Fibroblast of lung (primary cell): ENCODE measurements at places on chromosomes 6 and 20.
A peak's percentile ranks its signal among the peaks of the same experiment; 100 is the strongest.

- DNase-seq = peak; percentile 90
Observed at GRCh38 chr20:6519556-6519955, 247.9 kb upstream of the BMP2 start.

DNA sequence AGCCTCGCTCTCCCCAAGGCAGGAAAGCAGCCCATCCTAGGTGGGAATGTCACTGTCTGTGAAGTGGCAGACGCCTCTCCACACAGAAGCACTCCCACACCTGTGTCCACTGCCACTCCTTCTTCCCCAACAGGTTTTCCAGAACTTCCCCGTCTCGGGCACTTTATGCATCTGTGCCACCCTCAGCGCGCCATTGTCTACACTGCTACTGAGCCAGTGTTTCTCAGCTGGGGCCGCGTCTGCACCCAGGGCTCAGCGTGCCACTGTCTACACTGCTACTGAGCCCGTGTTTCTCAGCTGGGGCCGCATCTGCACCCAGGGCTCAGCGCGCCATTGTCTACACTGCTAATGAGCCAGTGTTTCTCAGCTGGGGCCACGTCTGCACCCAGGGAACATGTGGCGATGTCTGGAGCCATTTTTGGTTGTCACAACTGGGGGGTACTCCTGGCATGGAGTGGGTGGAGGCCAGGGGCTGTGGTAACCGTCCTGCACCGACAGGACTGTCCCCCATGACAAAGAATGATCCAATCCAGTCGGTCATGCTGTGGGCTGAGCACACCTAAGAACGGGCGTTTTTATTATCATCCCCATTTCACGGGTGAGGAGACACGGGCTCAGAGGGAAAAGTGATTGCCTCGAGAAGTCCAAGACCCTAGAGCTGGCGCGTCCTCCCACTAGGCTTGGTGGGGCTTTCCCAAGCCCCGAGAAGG lies 41.7 kb upstream of the ZBP1 start:
- DNase-seq = no peak

DNA sequence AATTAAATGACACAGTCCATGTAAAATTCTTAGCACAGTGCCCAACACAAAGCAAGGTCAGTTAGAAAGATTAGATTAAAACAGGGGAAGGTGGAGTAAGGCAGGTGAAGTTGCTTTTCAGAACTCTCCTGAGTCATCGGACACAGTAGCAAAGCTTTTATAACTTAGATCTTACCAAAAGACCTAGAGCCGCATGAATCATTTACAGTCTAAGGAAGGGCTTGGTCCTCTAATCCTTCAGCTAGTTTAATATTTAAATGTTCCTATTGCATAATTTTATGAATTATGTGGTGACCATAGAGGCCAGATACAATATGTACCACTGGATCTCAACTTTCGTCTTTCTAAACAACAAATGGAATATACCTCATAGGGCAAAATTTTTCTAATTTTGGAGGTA lies 202.1 kb upstream of the SNX9 start:
- DNase-seq = peak; percentile 14

- DNase-seq = peak; percentile 1
Observed at GRCh38 chr6:168526841-168527281, 85.9 kb downstream of the SMOC2 start.

GRCh38 chr6:17102258-17102870 lies 514 bp downstream of the STMND1 start:
- DNase-seq = no peak

- DNase-seq = no peak
Observed at GRCh38 chr6:6740595-6740994, 152.1 kb downstream of the LY86 start.

GRCh38 chr6:34570066-34570833 lies 14.1 kb upstream of the SPDEF start:
- no peak for DNase-seq

DNA sequence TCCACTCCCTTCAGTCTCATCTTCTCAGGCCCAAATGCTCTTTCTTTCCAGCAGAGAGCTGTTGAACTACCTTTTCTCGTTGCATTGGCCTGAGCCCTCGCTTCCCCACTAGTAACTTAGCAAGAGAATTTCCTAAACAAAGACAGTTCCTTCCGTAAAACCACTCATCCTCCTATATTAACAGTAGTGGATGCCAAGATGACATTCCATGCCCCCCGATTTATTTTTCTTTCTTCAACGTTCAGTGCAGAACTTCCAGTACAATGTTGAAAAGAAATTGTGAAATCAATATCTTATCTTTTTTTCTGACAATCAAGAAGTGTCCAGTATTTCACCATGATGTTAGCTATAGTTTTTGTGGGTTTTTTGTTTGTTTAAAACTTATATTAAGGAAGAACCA lies 45.8 kb downstream of the SOX4 start:
- no peak for DNase-seq

- peak; percentile 40 for DNase-seq
Observed at GRCh38 chr6:89667872-89668556, 29.5 kb upstream of the LYRM2 start.

DNA sequence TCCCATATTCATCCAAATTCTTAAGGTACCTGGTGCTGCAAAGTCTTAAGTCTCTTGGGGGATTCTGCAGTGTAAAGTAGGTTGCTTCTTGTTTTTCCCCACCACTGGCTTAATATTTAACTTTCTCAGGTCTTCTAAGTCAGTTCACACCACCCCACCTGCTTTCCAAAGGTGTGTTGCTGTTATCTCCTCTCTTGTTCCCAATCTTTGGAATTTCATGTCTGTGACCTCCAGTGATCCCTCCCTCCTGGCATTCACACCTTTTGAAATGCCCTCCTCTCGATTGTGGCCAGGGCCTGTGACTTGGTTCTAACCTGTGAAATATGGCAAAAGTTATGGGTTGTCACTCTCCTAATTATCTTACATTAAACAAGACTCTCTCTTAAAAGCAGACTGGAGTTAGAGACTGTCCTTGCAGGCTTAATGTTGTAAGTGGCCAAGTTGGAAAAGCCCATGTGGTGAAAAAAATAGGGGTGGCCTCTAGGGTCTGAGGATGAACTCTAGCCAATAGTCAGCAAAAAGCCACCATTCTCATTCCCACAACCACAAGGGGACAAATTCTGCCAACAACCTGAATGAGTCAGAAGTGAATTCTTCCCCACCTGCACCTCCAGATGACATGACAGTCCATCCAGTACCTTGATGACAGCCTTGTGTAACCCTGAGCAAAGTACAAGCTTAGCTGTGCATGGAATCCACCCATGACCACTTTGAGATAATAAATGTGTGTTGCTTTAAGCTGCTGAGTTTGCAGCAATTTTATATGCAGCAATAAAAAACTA lies 45.1 kb downstream of the ADGRF1 start:
- no peak for DNase-seq

- no peak for DNase-seq
Observed at GRCh38 chr20:49174183-49174582, 14.0 kb downstream of the STAU1 start.

GRCh38 chr6:38976801-38977500 lies 71.6 kb upstream of the GLP1R start:
- no peak for DNase-seq

DNA sequence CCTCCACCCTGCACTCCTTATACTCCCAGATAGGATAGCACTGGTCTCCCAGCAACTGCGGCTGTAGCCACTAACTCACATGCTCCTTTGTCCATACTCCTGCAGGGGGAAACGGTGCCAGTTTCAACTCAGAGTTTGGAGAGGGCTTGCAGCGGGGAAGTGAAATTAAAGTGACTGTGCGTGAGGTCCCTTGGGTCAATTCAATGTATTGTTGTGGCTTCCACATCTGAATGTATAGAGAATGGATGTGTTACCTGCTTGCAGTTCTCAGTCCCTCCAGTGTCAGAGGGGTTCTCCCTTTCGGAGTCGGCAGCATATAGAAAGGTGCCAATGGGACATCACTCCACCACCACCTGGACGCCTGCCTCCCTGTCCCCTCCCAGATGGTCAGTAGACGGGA lies 93.6 kb upstream of the CNKSR3 start:
- DNase-seq = no peak

GRCh38 chr6:5522147-5522546 lies 260.8 kb downstream of the FARS2 start:
- no peak for DNase-seq

DNA sequence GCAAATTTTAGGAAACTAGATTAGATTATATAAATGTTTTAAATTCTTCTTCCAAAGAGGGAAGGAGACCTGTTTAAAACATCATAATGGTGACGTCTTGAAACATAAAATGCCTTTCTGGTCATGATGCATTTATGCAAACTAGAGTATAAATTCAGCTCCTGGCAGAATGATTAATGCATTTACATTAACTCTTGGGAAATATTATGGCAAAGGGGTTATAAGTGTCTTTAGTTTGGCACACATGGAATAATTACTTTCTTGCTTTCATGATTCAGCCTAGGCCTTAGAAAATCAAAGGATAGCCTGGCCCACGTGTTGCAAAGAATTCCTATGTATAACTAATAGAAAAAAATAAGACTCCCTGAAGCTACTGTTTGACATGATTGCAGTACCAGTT lies 639.2 kb downstream of the RFPL4B start:
- peak; percentile 50 for DNase-seq

- peak; percentile 84 for DNase-seq
Observed at GRCh38 chr6:157316871-157317814, 6.2 kb downstream of the TMEM242 start.

GRCh38 chr20:23157734-23158133 lies 71.6 kb upstream of the CD93 start:
- no peak for DNase-seq

DNA sequence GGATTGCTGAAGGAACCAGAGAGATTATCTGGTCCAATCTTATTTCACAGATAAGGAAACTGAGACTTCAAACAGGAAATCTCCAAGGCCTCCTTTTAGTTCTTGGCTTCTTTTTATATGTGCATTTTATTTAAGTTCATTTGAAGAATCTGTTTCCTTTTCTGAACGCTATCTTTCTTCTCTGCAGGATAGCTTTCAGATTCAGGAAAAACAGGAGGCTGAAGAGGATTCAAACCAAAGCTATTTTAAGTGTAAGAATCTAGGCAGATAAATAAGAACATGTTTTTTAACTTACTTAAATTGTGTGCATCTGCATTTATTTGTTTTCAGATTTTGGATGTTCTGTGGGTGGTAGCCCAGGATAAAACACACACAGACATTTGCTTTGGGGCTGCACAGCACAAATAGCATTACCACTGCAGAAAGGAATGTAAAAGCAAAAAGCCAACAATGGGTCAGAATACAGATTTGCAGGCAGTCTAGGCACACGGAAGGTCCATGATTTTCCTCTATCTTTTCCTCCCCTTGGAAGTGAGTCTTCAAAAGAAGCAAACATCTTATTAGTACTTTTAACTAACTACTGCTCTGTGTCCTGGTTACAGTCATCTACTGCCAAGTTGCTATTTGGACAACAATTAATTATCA lies 188.8 kb upstream of the TBX18 start:
- DNase-seq = no peak

GRCh38 chr6:33213166-33213988 lies 5.1 kb downstream of the RING1 start:
- no peak for DNase-seq

DNA sequence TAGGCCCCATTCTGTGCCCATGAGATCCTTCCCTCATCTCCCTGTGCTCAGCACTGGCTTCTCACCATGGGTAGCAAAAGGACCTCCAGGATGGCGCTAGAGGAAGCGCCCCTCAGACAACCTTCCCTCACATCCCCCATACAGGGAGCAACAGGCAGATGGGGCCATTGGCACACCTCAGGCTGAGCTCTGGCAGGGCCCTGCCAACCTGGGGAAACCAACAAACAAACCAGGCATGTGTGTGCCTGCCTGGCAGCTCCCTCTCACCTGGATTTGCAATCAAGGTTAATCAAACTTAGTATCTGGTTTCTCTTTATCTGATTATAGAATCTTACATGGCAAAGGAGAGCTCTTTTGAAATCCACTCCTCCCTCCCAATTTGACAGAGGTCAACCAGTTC lies 134.9 kb downstream of the SLC23A2 start:
- no peak for DNase-seq

- peak; percentile 11 for DNase-seq
Observed at GRCh38 chr20:38649275-38649891, 47.8 kb downstream of the ARHGAP40 start.

DNA sequence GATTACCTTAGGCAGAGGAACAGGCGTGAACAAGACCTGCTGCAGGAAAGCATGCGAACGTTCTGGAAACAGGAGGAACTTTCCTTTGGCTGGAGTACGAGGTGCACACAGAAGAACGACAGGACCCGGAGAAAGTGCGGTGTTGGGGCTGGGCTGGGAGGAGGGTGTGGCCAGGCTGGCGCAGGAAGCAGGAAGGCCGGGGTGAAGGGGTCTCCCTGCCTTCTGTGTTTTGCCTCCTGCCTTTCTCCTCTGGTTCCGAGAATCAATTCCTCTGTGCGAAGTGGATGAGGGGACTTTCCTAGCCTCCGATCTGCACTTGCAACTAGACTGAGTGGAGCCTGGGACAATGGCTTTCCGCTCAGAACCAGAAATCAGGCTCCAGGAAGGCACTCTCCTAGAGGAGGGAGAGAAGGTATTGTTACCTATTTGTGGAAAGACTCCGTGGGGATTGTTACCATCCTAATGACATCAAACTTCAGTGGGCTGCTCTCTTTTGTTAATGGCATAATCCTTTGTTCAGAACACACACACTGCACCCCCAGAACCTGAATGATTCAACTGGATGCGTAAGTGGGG lies 22.9 kb upstream of the PLEKHG1 start:
- DNase-seq = no peak

DNA sequence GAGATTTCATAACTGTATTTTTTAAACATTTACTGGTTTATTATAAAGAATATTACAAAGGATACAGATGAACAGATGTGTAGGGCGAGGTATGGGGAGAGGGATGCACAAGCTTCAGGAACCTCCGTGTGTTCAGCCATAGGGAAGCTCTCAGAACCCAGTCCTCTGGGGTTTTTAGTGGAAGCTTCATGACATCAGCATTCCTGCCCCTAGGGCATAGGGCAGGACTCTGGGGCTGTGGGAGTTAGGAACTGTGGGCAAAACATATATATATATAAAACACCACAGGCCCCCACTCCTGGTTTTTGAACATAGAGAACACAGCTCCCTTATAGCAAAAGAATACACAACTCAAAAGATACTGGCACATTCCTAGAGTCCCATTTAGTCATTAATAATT lies 21.9 kb downstream of the EFCAB8 start:
- DNase-seq = no peak

GRCh38 chr6:12522347-12522746 lies 194.2 kb upstream of the PHACTR1 start:
- no peak for DNase-seq

DNA sequence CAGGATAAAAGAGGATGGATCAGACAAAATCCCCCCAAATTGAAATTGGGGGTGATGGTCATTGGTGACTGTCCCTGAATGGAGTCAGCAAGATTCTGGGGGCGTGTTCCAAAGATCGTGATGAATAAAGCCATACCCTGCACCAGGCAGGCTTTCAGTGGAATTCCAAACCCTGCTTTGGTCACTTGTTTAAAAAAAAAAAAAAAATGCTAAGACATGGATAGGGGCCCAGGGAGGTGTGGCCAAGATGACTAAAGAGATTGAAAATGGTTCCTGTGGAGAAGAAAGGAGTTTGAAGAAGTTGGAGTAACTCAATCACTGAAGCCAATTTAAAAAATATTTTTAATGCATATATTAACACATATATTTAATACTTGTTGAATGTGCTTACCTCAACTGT lies 161.4 kb upstream of the KCNG1 start:
- peak; percentile 30 for DNase-seq

- DNase-seq = peak; percentile 72
Observed at GRCh38 chr6:31776989-31777666, at the start of gene VWA7. Gene VWA7, minus strand, starts transcription at chr6:31777328. Its CDS starts 549 bp downstream, at chr6:31776779.

GRCh38 chr6:139597771-139598755 lies 223.6 kb upstream of the CITED2 start:
- peak; percentile 99 for DNase-seq

- DNase-seq = no peak
Observed at GRCh38 chr6:75144386-75144785, 61.5 kb downstream of the COL12A1 start.

- DNase-seq = no peak
Observed at GRCh38 chr20:24109537-24109936, 121.0 kb upstream of the GGTLC1 start.
